ENCODE measurements at places on chromosomes 7 and 10.
A peak's percentile ranks its signal among the peaks of the same experiment; 100 is the strongest.

DNA sequence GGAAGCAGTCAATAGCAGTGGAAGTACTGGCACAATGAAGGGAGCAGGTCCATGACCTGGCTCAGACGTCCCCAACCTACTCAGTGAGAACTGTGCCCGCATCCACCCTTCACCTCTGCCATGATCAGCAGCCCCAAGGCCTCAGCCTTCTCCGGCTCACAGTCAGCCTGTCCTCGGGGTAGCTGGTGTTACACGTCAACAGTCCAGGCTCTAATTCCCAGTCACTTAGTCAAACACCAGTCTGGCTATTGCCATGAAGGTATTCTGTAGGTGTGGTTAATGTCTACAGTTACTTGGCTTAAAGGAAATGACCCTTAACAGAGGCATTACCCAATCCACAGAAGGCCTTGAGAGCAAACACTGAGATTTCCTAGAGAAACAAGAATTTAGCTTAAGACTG, 49.1 kb downstream of the GRB10 start:
- peak; percentile 71 for DNase-seq

DNA sequence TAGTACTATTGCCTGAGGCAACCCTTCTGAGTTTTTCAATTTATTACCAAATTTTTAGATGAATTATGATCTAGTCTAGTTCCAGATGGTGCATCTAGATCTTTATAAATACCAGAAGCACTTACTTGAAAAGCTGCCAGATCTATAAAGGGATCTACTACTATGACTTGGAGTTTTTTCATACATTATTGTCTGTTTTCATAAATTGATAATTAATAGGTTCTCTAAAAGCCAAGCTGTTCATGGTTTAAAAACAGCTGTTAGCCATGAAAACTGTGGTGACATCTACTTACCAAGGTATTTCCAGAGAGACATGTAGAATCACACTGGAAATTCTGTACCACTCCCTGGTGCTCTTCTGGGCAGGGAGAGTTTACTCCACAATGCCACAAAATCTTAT, 786.5 kb upstream of the C7orf33 start:
- DNase-seq, result no peak

- DNase-seq, result no peak
Measured at GRCh38 chr7:94962661-94963060, 55.3 kb downstream of the PPP1R9A start.

DNA sequence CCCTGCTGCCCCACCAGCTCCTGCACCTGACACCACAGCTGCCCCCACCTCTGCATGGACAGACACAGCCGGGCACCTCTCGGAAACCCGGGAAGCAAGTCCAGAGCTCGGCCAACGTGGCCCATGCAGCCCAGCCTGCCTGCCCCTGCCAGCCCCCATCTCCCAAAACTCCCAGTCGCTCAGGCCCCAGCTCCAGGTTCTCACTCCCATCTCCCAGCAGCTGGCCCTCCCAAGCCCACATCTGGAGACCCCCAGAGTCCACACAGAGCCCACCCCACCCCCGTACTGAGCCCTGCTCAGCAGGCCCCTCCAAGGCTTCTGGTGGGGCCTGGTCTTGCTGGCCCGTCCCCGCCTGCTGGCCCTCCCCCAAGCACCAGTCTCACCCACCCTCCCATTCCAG, 32.2 kb upstream of the UTF1 start:
- DNase-seq, result no peak
